Cerebellar nuclear complex (tissue), 1 donor: ENCODE measurements at places on chromosomes 1 and 21.

- no peak for DNase-seq
Measured at GRCh38 chr1:31214316-31215064, 25.2 kb downstream of the NKAIN1 start.

- DNase-seq, result no peak
Measured at GRCh38 chr1:87231703-87232367, 96.8 kb upstream of the LMO4 start.

GRCh38 chr1:161998811-161999210 is 24.9 kb downstream of the OLFML2B start:
- DNase-seq, result no peak

DNA sequence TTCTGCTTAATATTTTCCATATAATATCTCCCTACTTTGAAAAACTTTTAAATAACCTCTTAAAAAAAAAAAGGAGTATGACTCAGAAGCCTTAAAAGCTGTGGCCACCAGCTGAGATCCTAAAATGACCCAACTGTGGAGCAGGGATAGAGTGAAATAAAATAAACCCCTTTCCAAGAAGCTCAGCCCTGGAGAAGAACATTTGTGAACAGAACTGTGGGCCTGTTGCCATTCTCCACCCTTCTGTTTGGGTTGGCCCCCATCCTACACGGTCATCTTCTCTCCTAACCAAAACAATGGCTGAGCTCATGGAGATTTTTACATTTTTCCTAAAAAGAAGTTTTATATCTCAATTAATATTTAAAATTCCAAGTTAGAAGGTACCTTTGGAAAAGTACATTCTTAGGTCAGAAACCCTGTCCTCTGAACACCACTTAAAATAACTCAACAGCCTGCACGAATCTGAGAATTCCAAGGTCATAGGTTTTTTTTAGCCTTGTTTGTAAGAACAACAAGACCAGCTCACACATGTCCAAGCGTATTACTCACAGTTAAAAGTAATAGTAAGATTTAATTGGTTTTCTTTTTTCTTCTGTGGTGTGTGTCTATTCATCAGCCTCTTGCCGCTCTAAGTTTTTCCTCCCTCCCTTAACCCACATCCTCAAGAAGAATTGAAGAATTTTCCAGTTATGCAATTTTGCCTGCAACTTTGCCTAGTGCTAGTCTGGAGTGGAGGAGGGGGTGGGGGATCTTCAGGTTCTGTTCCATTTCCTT is 107.7 kb upstream of the ERRFI1 start:
- DNase-seq, result peak; percentile 81

- DNase-seq, result no peak
Measured at GRCh38 chr1:156238248-156238647, 3.7 kb upstream of the BGLAP start.

- no peak for DNase-seq
Measured at GRCh38 chr1:35884934-35885333, 1.9 kb downstream of the AGO1 start.

DNA sequence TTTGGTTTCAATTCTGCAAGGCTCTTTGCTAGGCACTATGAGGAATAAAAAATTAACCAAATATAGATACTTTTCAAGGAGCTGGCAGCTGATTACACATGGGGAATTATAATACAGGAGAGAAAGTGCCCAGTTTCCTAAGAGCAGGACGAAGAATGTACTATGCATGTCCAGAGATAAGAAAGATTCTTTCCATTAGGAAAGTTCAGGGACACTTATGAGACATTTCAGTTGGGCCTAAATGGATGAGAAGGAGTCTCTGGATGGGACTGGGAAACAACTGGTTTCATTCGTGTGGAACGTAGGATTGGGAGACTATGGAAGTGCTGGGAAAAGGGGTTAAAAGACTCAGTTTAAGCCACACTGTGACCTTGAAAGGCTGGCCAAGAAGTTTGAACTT is 63.5 kb upstream of the MROH9 start:
- no peak for DNase-seq
